Tongue (tissue), 3 donors: ENCODE measurements at places on chromosomes 4 and X. TPM values are rescaled to one million over a fixed set of nuclear protein-coding genes. Genes with fewer than 3 reads are reported as not detected.

GRCh38 chrX:46770817-46771163, 11.9 kb upstream of the SLC9A7 start:
- no peak for DNase-seq

SLC49A3 gene
- total RNA-seq = 3.7 TPM

- DNase-seq = no peak
Observed at GRCh38 chrX:140480765-140481164, 24.1 kb downstream of the SOX3 start.

DNA sequence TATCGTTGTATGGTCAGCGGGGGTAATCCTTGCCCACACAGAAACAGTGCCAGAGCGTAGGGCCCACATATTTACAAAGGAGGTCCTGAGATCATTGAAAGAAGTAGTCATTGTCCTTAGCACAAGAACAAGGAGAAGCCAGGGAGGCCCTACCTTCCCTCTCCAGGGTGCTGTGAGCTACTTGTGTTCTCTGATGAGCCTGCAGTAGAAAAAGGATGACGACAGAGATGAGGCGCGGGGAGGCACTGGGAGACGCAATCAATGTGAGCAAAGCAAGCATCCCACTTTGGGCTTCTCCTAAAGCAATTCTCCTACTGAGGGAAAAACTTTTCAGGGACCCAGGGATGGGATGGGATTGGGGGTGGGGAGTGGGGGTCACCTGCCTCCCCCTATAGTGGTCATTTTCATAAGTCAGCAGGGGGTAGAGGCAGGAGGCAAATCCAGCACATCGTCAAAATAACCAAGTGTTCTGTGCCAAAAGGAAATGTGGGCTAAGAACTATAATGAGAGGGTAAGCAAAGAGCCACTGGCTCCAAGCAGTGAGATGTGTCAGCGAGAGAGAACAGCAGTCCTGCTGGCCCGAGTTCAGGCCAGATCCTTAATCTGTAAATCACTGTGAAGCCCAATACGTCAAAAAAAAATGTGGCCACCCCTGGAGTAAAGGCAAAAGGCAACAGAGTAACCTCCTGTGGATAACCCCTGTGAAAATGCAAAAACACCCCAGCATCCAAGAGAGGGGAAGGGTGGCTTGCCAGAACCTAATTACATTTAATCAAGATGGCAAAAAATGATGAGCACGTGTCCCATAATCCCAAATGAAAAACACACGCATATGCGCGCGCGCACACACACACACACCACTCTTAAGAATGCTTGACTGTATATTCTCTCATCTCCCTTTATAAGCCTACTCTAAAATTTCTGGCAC, 136.6 kb upstream of the HHIP start:
- DNase-seq = peak; percentile 43

GRCh38 chr4:87901422-87901992, 68.7 kb downstream of the MEPE start:
- peak; percentile 6 for DNase-seq
